ENCODE measurements at places on chromosomes 3 and 15.

GRCh38 chr3:128112357-128112968 is 11.1 kb downstream of the RUVBL1 start:
- DNase-seq = peak; percentile 83

DNA sequence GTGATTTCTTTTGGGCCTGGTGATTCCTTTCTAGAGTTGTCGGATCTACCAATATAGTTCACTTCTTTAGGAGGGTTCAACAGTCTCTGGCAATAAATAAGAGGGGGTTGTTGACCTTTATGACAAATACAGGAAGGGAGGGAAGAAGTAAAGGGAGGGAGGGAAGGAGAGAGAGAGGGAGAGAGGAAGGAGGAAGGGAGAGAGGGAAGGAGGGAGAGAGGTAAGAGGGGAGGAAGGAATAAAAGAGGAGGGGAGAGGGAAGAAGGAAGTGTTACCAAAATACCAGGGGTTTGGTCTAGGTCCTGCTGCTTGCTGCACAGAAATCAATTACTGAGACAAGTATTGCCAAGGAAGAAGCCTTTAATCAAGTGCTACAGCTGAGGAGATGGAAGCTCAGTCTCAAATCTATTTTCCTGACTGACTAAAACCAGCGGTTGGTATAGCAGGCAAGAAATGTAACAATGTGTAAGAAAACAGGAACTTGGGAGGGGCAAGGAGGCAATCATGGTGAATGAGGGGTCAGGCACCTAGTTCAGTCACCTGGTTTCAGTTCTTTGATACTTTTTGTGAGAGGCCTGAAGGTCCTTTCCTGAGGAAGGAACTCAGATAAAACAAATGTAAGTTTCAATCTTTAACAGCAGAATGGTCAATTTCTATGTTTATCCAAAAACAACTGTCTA is 14.1 kb upstream of the TMEM40 start:
- no peak for DNase-seq

DNA sequence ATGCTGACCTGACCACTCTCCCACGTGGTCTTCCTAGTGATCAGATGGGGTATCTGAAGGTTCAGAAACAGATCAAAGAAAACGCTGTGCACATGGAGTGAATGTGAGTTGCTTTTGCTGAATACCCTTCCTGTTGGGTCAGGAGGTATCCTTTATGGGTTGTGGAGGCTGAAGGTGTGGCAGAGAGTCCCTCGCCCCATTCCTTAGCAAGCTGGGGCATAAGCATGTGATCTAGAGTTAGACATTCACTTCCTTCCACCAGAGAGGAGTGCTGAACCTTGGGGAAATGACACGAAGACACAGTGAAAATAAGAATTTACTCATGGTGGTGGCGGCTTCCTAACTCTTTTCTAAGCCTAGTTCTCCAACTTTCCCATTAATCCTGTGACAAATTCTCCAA is 27.8 kb upstream of the SPTBN5 start:
- DNase-seq = no peak

- no peak for DNase-seq
Measured at GRCh38 chr15:80401456-80401855, 2.7 kb upstream of the ARNT2 start.

DNA sequence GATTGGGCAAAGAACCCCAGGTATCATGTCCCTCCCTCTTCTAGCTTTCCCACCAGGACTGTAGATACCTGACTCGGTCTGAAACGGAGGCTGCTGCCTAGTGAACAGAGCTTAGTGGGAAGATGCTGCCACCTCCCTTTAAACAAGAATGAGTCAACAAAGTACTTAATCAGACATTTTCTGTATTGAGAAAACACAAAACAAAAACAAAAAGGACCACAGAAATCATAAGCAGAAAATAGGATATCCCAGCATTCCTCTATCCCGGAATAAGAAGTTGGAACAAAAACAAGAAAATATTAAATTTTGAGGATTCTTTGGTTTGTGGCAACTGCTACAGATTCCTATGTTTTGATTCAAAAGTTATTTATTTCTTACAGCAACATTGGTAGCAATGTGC is 51.7 kb upstream of the COL8A1 start:
- no peak for DNase-seq

- DNase-seq = no peak
Measured at GRCh38 chr3:132445817-132446216, 28.5 kb downstream of the DNAJC13 start.

- no peak for DNase-seq
Measured at GRCh38 chr15:24223739-24224138, 451.8 kb upstream of the NPAP1 start.

GRCh38 chr15:64842096-64842939 is 603 bp downstream of the PLEKHO2 start:
- no peak for DNase-seq

- DNase-seq = no peak
Measured at GRCh38 chr3:172061724-172062184, 22.4 kb downstream of the FNDC3B start.

DNA sequence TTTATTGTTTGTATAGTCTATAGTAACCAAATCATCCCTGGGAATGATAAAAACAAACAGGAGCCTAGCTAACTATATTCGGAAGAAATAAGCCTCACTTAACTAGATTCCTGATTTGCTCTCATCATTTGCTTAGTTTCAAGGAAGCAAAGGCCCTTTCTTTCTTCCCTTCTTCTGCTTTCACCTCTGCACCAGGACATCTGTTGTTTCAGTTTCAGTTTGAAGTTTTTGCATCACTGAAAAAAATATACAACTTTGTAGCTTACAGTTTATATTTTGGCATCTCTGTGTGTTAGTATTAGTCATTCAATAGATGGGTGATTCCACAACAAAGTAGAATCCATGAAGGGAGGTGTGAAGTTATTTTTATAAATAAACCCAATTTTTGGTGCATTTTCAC is 113.6 kb upstream of the SNTN start:
- DNase-seq = no peak

- peak; percentile 50 for DNase-seq
Measured at GRCh38 chr15:56537881-56538280, 72.9 kb upstream of the MNS1 start.

DNA sequence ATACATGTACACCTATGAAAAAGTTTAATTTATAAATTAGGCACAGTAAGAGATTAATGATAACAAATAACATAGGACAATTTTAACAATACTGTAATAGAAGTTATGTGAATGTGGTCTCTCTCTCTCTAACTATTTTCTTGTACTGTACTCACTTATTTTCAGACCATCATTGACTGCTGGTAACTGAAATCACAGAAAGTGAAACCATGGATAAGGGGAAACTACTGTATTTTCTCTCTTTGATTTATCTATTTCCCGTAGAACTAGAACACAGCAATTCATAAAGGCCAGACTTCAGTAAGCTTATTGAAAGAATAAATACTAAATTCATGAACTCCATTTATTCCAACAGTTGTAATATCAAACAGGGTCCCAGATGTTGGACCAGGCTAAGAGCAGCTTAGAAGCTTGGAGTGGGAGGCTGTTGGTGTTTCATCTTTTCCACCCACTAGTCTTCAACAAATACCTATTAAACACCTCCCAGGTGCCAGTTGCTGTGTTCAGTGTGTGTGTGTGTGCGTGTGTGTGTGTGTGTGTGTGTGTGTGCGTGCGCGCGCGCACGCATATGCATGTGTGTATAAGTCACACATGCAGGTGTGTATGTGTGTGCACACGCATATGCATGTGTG is 235.4 kb downstream of the FOXP1 start:
- DNase-seq = no peak

GRCh38 chr3:28150465-28151206 is 90.8 kb upstream of the CMC1 start:
- no peak for DNase-seq

DNA sequence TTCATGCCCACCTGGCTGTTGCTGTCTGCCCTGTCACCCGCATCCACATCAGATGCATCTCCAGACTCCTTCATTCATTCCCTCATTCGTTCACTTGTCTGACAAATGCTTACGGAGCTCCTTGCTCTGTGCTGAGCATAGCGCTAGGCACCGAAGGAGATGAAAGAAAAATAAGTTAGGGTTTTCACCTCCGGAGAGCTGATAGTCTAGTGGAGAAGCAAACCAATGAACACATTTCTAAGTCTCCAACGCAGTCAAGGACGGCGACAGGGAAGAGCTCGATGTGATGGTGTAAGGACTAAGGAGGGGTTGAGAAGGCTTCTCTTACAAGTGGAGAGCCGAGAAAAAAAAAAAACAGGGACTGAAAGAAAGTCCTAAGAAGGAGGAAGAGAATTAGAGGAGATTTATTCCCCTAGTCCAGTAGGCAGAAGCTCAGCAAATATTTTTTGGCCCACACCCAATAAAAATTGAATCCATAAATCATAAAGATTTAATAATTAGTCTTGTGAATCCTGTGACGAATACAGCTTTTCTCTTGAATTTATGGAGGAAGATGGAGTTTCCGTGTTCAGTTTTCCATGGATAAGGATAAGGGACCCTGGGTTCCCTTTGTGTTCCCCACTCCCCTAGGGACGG is 127.2 kb upstream of the DLG1 start:
- no peak for DNase-seq

Measured in activated CD4-positive, alpha-beta T cell treated with anti-CD3 and anti-CD28 coated beads, Interleukin-2, Interleukin-6, amounts not matched to agents 100 ng/mL and 50 ng/mL, durations not matched to agents 16 hours and 8 hours (primary cell).